ENCODE measurements at places on chromosomes 1 and 21. TPM values are rescaled to one million over a fixed set of nuclear protein-coding genes. Genes with fewer than 3 reads are reported as not detected.

Gene PDPN
- 4.7 TPM for total RNA-seq

Gene OR2L8
- total RNA-seq, result not detected

- no peak for DNase-seq
Observed at GRCh38 chr1:80064524-80064923, 1058.0 kb upstream of the ADGRL4 start.

- DNase-seq, result no peak
Observed at GRCh38 chr1:7562729-7563605, 208.1 kb upstream of the VAMP3 start.

DNA sequence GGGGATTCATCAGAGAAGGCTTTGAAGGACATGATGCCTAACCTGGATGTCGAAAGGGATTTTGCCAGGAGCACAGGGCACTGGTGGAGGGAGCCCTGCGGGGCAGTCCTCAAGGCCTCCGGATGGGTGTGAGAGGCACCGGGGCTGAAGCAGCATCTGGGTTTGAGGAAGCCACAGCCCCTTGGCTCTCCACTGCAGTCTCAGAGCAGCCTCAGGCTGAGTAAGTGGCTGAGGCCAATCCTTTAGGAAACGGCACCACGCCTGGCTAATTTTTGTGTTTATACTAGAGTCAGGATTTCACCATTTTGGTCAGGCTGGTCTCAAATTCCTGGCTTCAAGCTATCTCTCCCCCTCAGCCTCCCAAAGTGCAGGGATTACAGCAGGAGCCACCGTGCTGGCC is 12.0 kb downstream of the ERVH48-1 start:
- no peak for DNase-seq
